NCI-H2081 (cell line): ENCODE measurements at places on chromosomes 13 and 19.
A peak's percentile ranks its signal among the peaks of the same experiment; 100 is the strongest.

DNA sequence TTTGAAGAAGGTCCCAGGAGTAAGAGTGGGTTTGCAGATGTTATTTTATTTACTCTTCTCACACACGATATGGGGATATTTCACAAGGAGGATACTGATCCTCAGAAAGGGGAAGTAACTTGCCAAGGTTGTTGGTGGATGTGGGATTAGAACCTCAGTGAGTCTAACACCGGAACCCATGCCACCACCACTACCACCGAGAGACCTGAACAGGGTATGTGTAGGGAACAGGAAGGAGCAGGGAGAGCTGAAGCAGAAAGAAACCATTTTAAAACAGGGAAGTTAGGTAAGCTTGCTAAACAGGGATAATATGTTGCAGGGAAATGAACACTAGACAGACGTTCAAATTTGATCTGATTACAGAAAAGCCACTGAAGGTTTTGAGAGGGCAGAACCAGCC is 11.6 kb upstream of the CEACAM3 start:
- DNase-seq = no peak

DNA sequence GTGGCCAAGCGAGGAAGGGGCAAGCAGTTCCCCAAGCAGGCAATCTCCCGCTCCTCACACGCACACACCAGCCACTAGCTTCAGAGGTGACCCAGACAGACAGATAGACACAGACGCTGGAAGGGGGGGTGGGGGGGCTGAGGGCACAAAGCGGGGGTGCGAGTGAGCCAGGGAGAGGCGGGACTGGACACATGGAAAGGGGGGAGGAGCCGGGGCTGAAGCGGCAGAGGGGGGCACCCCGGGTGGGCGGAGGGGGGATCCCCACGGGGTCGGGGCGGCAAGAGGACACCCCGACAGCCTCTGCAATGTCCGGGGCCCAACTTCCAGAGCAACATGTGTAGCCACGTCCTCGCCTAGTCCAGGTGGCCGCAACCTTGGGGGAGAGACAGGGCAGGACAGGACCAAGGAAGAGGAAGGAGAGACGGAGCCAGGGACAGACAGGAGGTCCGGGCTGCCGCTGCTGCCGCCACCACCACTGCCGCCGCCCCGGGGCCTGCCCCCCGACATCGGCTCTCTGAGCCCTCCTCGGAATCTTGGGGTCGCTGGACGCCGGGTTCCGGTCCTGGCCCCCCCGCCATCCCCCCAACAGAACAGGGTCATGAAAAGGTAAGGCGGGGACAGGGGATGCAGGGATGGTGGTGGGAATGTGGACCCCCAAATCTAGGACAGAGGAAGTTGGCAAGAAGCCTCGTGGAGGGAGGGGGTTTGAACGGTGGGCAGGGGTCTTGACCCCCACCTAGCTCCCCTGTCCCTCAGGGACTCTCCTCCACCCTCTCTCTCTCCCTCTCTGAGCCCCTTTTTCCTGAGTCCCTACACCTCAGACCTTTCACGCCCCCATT is 1.1 kb downstream of the GRIN2D start:
- no peak for DNase-seq

DNA sequence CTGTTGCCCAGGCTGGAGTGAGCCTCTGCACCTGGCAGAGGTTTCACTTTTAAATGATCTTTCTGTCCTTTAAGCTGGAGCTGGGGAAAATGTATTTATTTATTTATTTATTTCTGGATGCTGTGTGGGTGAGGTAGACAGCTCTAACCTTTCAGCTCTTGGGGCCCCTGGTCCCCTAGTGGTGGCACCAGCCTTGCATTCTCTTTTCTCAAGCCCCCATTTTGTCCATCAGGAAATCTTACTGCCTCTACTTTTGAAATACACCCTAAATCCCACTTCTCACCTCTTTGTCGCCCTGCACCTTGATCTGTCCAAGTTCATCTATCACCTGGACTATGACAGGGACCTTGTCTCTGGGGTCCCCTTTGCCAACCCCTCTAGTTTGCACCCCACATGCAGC is 2.1 kb upstream of the B9D2 start:
- DNase-seq = no peak

DNA sequence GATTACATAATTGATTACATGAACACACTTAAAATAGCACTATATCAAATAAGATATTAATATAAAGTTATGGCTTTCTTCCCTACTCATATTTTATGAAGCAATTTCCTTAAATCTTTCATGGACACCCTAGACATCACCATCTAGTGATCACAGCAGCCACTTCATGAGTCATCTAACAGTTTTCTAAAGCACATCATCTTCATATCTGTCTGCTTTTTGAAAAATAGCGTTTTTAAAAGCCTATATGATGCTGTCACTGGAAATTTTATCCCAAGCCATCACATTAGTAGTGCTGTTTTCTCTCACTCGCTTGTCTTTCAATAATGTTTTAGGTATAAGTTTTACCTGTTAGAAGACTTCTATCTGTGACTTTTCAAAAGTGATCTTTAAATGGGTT is 326.1 kb downstream of the SLITRK6 start:
- DNase-seq = no peak

- no peak for DNase-seq
Measured at GRCh38 chr13:25165663-25166062, 6.4 kb downstream of the AMER2 start.

DNA sequence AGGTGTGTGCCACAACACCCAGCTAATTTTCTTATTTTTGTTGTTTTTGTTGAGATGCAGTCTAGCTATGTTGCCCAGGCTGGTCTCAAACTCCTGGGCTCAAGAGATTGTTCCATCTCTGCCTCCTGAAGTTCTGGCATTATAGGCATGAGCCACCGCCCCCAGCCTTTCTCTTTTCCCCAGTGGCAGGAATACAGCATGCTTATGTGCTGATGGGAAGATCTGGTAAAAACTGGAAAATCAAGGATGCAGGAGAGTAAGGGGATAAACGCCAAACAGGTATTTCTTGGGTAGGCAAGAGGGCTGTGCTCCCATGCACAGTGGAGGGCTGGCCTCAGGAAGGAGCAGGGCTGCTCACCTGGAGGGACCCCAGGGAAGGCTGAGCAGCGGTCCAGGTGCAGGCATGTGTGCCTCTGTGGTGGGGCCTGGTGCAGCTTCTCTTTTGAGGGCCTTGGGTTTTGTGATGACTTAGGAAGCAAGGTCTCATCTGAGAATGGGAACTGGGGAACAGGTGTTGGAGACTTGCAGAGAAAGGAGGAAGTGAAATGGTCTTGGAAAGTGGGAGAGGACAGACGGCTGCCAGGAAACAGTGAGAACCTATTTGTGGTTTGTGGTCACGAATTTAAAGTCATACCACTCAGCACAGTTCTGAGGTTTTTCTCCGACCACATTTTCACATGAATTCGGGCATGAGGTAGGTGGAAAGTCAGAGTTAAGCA is 106.5 kb downstream of the TEX26 start:
- no peak for DNase-seq

GRCh38 chr19:38945562-38946228 is 15.0 kb downstream of the MRPS12 start:
- DNase-seq = no peak

DNA sequence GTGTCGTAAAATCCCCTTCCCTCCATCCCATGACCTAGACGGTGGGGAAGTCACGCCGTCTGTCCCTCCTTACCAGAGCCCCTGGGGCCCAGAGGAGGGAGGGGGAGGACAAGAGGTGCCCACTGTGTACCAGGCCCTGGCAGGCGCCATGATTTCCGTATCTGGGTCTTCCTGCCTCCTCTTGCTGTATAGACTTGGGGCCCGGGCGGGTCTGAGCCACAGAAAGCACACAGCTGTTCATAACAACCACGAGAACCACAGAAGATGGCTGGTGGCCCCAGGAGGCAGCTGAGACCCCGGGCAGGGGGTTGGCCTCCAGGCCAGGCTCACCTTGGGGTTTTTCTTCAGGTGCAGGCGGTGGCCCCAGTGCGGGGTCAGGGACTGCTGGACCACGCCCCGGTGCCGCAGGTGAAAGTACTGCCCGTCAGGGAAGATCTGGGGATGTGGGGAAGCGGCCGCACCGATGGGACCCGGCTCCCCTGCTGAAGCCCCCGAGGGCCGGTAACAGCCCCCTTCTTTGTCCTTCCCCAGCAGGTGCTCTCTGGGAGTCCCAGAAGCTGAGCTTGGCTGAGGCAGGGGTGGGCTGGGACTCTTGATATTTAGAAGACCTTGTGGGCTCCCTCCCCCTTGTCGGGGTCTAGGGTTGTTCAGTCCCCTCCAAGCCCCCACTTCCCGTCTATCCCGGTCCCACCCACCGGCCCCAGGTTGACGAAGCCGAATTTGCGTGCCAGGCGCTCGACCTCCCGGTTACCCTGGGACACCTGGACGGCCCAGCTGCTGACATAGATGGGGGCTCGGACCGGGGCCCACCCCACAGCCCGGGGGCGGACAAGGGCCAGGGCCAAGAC is 463 bp downstream of the PCSK4 start:
- no peak for DNase-seq

DNA sequence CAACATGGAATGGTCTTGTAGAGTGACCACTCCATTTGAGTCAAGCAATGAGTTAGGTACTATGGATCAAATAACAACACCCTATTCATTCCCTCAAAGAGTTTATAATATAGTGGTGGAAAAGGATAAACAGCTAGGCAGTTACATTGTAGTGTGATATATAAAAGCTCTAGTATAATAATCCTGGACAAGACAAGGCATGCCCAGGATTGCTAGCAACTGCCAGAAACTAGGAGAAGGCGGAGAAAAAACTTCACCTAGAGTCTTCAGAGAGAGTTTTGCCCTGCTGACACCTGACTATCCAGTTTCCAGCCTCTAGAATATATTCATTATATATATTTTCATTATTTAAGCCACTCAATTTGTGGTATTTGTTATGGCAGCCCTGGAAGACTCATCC is 530.6 kb downstream of the KLF12 start:
- DNase-seq = no peak

- DNase-seq = no peak
Measured at GRCh38 chr13:51343475-51343874, 4.0 kb downstream of the SERPINE3 start.

GRCh38 chr13:33127009-33127551 is 110.9 kb downstream of the KL start:
- no peak for DNase-seq

- no peak for DNase-seq
Measured at GRCh38 chr13:73284081-73284874, 225.5 kb downstream of the KLF5 start.

GRCh38 chr13:77697217-77698103 is at the start of gene SLAIN1:
TSS of gene SLAIN1 (plus strand) at chr13:77697687. CDS start at chr13:77697914, 227 bp downstream.
- peak; percentile 82 for DNase-seq

DNA sequence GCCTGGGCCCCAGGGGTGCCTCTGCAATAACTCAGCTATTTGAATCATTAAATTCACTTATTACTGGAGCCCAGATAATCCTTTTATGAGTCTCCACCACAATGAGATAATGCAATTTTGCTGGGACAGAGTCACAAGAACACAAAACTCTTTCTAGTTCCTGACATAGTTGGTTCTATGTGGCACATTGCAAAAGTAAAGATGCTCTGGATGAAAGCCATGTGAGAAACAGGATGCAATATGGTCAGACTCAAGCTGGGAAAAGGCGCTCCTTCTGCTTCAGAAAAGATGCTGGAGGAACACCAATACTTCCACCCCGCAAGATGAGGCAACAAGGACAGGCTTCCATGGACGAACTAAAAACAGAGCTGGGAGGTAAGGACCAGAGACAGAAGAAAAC is 5.7 kb downstream of the ANKRD27 start:
- DNase-seq = no peak

DNA sequence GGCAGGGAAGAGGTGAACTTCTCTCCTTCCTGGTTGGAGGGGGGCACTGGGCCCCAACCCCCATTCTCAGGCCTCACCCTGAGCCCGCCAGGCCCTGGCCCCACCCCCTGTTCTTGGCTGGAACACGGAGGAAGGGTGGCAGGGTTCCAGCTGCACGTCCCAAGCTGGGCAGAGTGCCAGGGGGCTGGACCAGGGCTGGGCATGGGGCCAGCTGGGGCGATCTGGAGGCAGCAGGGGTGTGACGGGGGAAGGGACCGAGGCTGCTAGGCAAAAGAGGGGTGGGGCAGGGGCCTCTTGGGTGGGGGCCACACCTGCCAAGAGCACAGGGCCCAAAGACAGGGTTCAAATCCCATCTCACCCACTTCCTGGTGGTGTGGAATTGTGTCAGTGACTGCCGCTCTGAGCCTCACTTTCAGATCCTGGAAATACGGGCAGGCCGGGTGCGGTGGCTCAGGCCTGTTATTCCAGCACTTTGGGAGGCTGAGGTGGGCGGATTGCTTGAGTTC is 2.2 kb downstream of the HIF3A start:
- peak; percentile 91 for DNase-seq

- DNase-seq = no peak
Measured at GRCh38 chr19:28960986-28961705, 251.8 kb downstream of the UQCRFS1 start.

- DNase-seq = peak; percentile 69
Measured at GRCh38 chr19:17841810-17842662, 5.7 kb downstream of the JAK3 start.

- no peak for DNase-seq
Measured at GRCh38 chr13:99260216-99260615, 2.0 kb upstream of the GPR18 start.

DNA sequence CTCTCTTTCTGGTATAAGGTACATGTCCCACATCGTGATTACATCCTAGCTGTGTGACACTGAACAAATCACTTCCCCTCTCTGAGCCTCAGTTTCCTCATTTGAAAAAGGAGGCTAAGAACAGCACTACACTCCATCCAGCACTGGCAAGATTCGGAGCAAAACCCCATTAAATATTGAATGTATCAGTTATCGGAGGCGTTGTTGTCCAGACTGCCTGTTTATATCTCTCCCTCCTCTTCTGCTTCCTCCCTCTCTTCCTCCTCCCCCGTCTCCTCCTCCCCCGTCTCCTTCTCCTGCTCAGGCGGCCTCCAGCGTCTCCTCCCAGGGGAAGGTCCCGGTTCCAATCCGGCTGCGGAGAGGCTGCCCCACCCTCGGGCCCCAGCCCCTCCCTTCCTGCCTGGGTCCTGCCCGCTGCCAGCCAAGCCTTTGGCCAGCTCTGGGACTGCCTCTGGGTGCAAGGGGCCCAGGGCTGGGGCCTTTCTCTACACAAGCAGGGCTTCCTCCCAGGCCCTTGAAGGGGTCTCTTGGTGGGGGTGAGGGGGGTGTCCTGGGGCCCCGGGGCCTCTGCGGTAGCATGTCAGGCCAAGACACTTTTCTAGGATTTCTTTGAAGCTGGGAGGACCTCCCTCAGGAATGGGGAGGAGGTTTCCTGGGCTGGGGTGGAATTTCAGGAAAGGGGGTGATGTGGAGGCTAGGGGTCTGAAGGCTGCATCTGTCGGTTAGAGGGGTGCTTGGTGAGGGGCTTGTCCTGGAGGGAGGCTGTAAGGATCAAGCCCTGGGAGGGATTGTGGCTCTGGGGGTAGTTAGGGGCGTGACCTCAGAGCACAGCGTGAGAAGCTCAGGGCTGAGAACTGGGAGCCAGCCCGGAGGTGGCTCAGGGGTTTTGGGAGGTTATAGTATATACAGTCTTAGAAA is 1.9 kb downstream of the RRAS start:
- DNase-seq = no peak

- DNase-seq = no peak
Measured at GRCh38 chr13:110965755-110966134, 50.9 kb upstream of the ANKRD10 start.

- DNase-seq = no peak
Measured at GRCh38 chr13:41231786-41232185, 31.6 kb downstream of the MTRF1 start.

DNA sequence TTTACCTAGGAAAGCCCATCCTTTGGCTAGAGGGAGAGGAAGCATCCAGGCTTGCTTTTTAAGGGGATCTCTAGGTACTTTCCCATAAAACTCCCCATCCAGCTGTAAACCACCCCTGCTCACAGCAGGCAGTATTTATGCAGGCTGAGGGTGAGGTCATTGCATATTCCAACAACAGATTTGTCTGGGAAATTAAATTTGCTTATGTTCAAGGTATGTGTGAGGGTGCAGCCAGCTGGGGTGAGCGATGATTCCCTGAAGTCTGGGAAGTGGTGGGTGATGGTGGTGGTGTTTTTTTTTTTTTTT is 96.3 kb upstream of the C1QTNF9B start:
- no peak for DNase-seq
